ENCODE measurements at places on chromosomes 4 and X.
A peak's percentile ranks its signal among the peaks of the same experiment; 100 is the strongest.

GRCh38 chr4:1242506-1243450, 6.2 kb downstream of the CTBP1 start:
- no peak for DNase-seq

GRCh38 chr4:84938316-84938715, 28.2 kb downstream of the WDFY3 start:
- DNase-seq = no peak

DNA sequence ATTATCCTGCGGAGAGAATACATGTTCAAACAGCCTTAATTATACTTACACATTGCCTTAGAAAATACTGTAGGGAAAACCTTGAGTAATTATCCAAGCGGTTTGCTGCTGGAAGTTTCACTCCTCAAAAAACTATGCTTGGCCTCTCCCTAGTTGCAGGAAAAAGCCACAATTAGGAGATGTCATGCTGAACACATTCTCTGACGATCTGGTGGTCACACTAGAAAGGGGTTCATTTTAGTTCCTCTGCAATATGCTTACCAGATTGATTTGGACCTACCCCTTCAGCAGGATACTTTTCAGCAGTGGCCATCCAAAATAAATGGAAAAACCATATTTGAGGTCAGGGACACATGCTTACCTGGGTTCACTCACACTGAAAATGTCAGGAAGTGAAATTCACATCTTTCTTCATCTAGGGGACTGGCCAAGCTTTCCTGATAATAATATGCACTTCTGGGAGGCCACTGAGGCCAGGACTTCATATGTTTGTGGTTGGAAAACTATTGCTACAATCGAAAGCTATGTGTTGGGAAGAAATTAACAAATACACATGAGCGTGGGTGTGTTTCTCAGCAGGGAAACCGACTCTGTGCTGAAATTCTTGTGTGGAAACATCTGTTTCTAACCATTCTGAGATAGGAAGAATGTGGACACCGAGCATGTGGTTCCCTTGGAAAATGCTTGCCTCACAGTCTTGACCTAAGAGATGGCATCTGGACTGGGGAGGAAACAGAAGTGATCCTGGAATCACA, 68.8 kb downstream of the ATXN3L start:
- no peak for DNase-seq

DNA sequence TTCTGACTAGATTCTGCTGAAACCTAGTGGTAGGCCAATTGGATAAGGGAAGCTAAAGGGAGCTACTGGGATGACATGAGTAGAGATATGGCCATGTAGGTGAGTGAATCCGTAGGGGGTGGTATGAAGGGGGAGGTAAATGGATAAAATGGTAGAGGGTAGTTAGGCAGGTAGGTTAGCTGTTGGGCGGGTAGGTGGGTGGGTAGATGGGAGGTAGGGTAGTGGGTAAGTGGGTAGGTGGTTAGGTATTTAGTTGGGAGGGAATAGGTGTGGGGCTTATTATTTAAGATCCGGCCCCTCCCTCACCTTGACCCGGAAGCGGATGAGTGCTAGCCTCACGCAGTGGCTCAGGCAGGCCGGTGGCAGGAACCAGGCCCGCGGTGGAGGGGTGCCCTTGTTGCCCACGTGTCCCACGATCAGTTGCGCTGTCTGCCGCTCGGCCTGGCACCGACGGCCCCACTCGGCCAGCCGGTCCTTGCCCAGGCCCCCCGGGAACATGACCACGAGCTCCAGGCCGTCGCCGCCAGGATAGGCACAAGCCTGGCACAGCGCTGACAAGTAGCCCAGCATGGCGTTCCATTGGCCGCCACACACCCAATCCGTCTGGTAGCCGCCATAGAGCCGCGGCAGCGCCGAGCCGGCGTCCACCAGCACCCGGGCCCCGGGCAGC, 725 bp downstream of the FAM120C start:
- DNase-seq = peak; percentile 34

- DNase-seq = no peak
Observed at GRCh38 chrX:40646489-40647306, 663 bp downstream of the CXorf38 start.

DNA sequence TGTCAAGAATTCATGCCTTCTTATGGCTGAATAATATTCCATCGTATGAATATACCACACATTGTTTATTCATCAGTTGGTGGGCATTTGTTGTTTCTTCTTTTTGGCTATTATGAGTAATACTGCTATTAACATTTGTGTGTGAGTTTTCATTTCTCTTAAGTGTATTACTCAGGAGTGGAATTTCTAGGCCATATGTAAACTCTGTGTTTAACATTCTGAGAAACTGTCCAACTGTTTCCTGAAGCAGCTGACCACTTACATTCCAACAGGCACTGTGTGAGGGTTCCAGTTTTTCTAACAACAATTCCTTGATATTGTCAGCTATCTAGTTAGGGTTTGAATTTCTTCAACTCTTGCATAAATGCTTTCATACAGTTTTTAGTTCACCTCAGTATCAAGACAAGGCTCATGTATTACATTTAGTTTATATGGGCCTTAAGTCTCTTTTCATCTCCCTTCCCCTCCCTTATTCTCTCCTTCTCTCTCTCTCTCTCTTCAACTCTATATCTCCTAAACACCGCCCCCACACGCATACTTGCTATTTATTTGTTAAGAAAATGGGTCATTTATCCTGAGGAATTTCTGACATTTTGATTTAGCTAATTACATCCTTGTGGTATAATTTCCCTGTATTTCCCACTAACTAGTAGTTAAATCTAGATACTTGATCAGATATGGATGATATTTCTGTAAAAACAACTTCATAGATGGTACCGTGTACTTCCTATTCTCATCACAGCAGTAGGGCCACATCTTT, 77.4 kb downstream of the WDR19 start:
- no peak for DNase-seq

- DNase-seq = no peak
Observed at GRCh38 chr4:152738827-152739226, 40.7 kb downstream of the TIGD4 start.

DNA sequence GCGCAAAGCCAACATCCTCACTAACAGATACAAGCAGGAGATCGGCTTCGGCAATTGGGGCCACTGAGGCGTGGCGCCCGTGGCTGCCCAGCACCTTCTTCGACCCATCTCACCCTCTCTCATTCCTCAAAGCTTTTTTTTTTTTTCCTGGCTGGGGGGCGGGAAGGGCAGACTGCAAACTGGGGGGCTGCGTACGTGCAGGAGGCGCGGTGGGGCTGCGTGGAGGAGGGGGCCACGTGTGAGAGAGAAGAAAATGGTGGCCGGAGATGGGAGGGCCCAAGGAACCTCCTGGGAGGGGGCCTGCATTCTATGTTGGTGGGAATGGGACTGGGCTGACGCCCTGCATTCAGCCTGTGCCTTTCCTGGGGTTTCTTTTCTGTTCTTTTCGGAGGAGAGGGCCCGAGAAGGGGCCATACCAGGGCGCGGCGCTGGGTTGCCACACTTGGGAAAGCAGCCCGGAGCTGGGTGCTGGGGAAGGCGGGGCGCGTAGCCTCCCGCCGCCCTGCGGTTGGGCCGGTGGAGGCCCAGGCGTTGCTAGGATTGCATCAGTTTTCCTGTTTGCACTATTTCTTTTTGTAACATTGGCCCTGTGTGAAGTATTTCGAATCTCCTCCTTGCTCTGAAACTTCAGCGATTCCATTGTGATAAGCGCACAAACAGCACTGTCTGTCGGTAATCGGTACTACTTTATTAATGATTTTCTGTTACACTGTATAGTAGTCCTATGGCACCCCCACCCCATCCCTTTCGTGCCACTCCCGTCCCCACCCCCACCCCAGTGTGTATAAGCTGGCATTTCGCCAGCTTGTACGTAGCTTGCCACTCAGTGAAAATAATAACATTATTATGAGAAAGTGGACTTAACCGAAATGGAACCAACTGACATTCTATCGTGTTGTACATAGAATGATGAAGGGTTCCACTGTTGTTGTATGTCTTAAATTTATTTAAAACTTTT, 4.5 kb downstream of the MID1IP1 start:
- no peak for DNase-seq

DNA sequence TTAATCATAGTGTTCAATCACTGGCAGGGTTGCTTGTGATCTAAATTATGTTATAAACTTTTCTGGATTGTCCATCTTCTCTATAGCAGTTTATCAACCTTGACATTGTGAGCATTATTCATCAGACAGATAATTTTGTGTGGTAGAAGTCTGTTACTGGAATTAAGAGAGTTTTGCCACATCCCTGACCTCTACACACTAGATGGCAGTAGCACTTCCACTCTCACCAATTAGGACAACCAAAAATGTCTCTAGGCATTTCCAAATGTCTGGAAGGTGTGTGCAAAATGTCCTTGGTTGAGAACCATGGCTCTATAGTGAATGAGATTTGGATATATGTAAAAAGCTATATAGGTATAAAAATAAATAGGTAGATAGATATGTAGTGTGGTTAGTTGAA, 324.1 kb upstream of the FAM47C start:
- DNase-seq = no peak

DNA sequence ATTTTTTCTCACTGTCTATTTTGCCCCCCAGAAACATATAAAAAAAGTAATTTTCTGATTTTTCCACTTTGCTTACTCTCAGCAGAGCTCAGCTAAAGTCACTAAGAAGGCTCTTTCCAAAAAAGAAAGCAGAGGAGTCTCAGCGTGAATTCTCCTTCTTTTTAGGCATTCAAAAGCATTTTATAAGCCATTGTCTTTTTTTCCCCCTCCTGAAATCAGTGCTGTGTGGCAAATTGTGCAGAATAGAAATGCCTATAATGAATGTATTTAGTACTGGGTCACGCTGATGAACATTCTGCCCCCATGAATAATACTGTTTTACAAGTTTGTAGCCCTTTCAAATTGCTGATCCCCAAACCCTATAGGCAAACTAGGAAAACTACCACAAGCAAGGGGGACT, 1.6 kb upstream of the PCDH18 start:
- no peak for DNase-seq

- DNase-seq = no peak
Observed at GRCh38 chrX:30655991-30656390, 2.8 kb downstream of the GK start.

DNA sequence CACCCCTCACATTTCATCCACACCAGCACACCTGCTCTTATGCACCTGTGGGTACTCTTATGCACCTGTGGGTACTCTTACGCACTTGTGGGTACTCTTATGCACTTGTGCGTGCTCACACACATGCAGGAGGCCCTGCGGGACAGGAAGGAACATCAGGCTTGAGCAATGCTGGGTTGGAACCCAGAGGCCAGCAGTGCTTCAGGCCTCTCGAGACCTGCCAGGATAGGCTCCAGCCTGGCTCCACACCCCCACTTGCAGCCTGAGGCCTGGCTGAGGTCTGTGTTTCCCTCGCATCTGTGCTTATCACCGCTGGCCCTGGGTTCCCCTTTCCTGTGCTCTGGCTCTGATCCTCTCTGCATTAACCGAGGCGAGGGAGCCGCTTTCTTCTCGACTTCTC, 34.7 kb downstream of the SORCS2 start:
- no peak for DNase-seq

DNA sequence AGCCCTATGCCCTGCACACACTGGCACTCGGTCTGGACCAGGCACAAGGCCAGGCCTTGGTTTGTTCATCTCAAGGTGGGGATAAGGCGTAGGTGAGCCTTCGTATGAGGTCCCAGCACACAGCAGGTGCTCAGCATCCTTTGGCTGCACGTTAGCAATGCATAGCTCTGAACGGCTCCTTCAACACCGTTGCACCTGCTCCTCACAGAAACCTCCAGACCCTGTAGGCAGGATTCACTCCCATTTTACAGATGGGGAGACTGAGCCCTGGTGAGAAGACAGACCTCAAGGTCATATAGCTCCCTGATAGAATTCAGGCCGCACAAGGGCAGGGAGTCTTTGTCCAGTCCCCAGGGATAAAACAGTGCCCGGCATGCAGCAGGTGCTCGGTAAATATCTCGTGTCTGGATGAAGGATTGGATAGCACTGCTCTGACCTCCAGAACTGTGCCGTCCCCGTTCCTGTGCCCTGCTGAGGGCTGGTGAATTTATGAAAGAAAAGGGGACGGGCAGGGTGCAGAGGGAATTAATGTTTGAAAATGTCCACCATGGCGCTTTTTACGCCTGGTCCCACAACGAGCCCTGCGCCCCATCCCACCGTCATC, 2.4 kb downstream of the PPP2R2C start:
- DNase-seq = no peak

DNA sequence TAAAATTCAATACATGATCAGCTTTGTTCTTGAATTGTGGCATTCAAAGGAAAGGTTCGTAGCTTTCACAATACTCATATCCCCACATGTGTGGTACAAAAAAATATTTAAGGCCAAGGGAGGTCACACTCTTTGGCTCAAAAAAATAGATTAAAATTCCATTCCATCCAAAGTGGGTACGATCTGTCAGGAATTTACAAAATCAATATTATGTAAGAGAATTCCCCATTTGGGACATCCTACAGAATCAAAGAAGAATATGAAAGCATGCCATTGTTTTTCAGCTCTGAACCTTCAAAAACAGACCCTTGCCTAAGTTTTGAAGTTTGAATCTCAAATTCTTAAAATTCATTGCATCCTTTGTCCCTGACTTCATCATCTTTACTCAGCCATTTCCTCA, 85.8 kb downstream of the MID1 start:
- DNase-seq = no peak

- DNase-seq = no peak
Observed at GRCh38 chr4:181503687-181504390, 739.4 kb upstream of the TENM3 start.

DNA sequence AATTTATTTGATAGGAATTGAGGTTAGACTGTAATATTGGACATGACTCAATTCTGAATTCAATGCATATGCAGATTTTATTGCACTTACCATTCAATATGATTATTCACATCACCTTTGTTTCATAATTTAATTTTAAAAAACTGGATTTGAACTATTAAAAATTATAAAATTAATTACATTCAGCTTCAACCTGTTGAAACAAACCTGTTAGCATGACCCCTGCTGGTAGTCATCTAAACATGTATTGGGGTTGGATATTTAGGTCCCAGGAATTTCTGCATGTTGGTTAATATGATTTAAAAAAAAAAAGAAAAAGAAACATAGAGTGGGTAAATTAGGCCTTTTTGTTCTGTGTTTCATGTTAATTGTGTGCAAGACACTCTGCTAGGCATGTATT, 85.9 kb downstream of the ARSJ start:
- DNase-seq = no peak

DNA sequence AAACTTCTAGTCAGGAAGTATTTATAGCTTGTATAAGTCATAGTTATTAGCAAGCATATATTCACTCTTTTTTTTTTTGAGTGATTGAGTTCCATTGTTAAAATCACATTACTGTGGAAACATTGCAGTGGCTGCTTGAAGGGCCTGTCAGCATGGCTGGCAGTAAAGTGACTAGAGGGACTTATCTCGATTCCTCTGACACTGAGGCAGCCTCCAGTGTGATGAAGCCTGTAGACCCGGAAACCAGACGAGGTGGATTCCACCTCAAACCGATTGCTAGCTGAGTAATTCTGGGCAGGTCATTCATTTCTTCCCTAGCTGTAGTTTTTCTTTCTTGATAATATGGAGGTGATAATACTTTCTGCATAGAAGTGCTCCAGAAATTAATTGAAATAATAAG, 4.7 kb downstream of the FAM149A start:
- DNase-seq = no peak

All from stimulated activated CD8-positive, alpha-beta memory T cell treated with anti-CD3 and anti-CD28 coated beads, Interleukin-4, amount 100 ng/mL, for 1 hour (primary cell).